ENCODE measurements at places on chromosomes 13 and 19.

DNA sequence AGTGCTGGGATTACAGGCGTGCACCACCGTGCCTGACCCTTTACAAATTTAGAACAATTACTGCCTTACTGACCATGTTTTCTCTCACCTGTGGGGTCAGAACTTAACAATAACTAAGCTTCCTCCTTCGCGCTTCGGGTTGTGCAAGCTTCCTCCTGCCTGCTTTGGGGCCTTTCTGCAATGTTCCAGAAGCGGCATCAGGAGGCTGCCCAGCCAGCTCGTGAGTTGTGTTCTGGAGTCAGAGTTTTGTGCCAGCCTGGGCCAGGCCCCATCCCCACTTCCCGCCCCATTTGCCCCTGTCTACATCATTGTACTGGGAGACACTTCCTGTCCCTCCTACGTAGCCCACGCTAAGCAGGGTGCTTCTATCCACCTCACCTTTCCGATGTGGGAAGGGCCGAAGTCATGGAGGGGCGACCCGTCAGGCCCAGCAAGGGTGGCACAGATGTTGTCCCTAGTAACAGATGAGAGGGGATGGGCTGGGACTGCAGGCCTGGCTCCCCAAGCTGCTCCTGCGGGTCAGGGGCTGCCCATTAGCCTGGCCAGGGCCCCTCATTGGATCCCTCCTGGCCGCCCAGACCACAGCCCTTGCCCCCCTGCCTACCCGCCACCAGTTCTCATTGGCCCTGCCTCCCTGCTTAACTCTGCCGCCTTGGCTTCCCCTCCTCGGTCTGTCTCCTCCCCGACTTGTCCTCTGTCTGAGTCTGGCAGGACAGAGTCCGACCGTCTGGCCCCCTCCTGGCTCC, 13.4 kb downstream of the UHRF1 start:
- no peak for DNase-seq

DNA sequence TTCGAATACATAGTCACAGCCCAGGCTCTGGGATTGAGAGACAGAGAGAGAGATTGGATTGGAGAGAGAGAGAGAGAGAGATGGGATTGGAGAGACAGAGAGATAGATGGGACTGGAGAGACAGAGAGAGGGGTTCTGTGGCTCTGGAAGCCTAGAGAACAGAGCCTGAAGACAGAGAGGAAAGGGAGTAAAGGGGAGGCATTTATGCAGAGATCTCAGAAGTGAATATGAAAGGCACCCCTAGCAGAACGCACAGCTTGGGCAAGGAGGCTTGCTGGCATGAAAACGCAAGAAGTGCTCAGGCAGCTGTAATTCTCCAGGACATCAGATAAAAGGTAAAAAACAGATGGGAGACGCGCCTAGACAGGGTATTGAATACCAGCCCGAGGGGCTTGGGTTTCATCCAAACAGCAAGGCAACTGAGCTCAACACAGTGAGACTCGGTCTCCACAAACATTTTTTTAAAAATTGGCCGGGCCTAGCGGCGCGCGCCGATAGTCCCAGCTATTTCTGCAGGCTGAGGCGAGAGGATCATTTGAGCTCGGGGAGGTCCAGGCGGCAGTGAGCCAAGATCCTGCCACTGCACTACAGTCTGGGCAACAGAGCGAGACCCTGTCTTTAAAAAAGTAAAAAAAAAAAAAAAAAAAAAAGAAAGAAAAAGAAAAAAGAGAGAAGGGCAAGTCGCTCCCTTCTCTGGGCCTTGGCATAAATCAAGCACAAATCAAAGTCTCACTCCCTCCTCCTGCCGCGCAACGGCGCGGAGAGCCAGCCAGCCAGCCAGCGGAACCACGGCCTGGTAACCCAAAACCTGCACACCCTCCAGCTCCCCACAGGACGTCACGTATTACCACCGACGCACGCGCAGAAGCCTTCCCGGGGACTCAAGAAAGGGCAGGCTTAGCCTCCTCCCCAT, 774 bp upstream of the PPP2R1A start:
- no peak for DNase-seq

DNA sequence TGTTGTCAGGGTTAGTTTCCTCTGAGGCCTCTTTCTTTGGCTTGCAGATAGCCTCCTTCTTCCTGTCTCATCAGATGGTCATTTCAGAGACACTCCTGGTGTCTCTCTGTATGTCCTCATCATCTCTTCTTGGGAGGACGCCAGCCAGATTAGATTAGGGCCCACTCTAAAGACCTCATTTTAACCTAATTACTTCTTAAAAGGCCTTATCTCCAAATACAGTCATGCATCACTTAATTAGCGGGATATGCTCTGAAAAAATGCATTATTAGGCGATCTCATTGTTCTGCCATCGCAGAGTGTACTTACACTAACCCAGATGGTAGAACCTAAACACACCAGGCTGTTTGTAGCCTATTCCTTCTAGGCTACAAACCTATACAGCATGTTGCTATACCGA, 89.0 kb downstream of the CDK8 start:
- DNase-seq, result no peak

- no peak for DNase-seq
These were observed 45.3 kb downstream of the SLC7A9 start for GRCh38 chr19:32824191-32824751.

GRCh38 chr19:48117515-48118130, 7.0 kb upstream of the PLA2G4C start:
- DNase-seq, result no peak

DNA sequence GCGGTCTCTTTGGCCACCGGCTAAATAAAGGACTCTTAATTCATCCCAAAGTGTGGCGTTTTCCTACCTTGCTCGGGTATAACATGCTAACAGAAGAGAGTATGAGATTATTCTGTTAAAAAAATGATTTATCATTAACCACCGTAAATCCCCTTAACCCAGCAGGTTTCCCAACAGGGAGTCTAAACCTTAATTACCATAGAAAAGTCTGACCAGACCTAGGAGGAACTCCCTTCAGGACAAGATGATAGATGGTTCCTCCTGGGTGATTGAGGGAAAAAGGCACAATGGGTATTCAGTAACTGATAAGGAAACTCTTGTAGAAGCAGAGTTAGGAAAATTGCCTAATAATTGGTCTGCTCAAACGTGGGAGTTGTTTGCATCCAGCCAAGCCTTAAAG, 193.7 kb downstream of the ZNF737 start:
- DNase-seq, result no peak

DNA sequence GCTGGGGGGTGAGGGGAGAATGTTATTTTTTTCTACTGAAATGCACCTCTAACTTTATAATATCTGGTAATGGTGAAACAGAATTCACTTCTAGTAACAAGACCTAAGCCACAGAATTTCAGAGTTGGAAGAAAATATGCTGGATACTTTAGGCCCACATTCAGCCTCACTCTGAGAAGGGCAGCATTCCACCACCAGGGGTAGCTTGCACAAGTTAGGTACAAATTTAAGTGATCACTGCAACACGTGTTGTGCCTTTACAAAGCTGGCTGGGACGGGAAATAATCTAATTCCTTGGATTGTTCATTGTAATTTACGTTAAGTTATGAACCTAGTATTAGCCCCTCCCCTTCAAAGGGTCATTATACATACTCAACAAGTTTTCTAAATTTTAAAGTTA, 192.3 kb downstream of the RGCC start:
- no peak for DNase-seq

DNA sequence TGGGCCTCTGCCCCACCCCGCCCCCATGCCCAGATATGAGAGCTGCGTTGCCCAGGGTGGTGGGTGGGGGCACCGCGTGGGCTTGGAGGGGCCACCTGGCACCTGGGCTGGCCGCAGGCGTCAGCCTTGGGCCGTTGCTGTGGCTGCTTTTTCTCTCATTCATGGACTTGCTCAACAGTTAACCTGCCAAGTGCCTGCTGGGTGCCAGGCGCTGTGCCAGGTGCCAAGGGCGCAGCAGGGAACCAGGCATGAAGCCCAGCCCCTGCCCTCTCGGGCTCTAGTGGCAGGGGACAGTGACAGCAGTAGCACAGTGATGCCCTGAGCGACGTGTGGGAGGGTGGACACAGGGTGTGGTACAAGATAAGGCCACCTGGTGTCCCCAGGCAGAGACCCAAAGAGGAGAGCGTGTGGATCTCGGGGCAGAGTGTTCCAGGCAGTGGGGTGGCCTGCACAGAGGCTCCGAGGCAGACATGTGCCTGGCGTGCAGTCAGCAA, 28.1 kb downstream of the DHX34 start:
- DNase-seq, result no peak

DNA sequence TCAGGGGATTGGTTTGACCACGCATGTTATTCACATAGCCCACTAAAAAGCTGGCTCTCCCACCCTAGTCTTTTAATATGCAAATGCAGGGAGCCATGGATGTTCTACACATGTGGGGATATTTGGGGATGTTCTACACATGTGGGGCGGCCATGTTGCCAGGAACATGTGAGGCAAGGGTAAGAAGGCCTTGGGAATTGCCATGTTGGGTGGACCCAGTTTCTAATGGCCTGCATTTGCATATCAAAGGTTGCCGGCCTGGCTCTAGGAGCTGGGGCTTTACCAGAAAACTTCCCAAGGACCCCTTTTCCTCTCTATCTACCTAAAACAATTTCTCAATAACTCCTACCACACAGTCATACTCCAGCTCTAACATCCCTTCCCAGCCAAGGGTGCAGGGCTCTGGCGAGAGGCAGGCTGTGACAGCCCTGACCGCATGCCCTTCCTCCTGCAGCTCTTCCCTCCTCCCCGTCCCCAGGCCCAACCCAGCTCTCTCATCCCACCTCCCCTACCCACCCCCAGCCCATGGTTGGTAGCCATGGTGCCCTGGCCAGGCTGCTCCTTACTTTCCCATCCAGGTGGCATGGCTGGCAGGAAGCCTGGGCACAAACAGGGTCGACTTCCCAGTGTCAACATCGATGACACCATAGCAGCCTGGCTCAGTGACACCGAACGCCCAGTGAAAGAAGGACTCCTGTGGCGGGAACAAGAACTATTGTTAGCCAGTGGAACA, 11.0 kb downstream of the PEPD start:
- DNase-seq, result no peak

- no peak for DNase-seq
These were observed 1.9 kb upstream of the LMTK3 start for GRCh38 chr19:48513289-48514122.
